Hippocampal formation (tissue), 2 donors: ENCODE measurements at places on chromosomes 7 and 10.

- DNase-seq, result no peak
Observed at GRCh38 chr10:3045471-3046209, 21.7 kb upstream of the PFKP start.

- peak; percentile 60 for DNase-seq
Observed at GRCh38 chr10:103053659-103054581, 135.8 kb downstream of the CNNM2 start.

DNA sequence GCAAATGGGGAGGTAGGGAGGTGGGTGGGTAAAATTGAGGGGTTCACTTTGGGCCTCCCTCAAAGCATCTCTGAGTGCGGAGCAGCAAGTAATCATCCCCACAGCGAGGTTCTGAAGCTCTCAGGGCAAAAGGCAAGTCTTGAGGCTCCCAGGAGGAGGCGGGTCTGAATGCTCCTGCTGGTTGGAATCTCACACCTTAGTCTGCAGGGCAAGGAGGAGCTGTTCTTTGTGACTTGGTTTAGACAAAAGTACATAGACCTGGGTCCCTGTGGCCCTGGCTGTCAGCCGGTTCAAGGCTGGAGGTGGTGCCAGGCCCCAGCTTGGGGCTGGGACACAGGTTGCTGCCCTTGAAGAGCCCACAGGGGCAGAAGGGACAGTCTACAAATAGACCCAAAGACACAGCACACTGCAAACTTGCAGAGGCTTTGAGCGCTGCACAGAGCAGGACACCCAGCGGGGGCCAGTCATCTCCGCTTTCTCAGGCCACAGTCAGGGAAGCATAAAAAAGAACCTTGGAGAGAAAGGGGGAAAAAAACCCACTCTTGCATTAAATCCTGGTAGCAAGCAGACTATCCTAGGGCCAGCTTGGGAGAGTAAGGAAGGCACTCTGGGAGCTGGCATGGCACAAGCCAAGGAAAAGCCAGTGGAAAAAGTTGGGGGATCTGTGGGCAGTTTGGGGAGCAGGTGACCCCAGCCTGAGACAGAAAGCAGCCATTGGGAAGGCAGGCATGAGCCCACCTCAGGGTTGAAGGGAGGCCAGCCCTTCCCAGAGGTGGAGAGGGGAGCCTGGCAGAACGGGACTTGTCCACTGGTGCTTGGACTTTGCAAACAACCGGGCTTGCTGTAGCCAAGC lies 926 bp upstream of the C10orf71 start:
- DNase-seq, result no peak

DNA sequence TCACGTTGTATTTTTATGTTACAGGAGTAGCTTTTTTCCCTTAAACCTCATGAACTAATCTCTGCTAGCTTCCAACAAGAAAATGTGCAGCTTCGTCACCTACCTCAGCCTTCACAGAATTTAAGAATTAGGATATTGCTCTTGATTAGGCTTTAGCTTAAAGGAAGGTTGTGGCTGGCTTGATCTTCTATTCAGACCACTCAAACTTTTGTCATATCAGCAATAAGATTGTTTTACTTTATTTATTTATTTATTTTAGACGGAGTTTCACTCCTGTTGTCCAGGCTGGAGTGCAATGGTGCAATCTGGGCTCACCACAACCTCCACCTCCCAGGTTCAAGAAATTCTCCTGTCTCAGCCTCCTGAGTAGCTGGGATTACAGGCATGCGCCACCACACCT lies 125.6 kb upstream of the GPR22 start:
- DNase-seq, result no peak

DNA sequence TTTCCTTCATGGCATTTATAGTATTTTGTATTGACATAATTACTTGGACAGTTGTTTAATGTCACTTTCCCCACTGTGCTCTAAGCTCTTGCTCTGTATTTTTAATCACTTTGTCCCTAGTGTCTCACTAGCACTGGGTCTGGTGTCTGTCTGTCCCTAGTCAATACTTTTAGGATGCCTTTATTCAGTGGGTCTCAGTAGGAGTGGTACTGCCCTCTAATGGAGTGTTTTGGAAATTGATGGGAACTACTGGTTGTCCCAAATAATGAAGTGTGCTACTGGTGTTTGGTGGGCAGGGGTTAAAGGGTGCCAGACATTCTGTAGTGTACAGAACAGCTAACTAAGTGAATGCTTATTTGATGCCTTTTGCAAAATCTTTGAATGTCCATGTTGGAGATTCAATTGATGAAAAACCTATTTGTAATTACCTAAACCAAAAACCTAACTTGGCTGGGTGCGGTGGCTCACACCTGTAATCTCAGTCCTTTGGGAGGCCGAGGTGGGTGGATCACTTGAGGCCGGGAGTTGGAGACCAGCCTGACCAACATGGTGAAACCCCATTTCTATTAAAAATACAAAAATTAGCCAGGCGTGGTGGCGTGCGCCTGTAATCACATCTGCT lies 33.3 kb downstream of the CDK14 start:
- DNase-seq, result peak; percentile 10
